Activated naive CD4-positive, alpha-beta T cell treated with anti-CD3 and anti-CD28 coated beads, Interleukin-2, amount 10 ng/mL, durations not matched to agents 7 days and 5 days (primary cell): ENCODE measurements at places on chromosomes 3 and 15.
A peak's percentile ranks its signal among the peaks of the same experiment; 100 is the strongest.

DNA sequence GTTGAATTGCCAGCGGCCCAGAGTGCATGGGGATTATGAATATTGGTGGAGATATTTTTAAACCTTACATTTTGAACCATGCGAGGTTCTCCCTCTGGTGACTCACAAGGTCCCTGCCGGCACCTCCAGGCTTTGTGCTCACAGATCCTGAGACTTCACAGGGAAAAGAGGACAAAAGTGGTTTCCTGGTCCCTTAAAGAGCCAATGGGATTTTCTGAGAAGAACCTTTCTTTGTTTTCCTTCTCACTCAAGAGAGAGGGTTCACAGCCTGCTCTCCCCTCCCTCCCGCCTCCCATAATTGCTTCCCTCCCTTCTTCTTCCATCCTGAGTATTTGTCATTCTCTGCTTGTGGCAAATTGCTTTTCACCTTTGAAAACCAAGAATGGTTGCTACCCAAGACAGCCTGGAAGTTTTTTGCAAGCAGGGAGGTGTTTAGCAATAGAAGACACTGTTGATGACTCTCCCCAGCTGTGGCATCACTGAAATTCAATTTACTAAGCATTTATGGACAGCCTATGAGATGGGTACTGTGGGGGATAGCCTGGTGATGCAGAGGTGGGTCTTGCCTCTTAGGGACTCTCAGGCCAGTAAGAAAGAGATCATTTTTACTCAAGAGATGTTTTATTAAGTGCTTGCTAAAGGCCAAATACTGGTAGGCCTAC is 76.6 kb downstream of the CPN2 start:
- no peak for DNase-seq

GRCh38 chr3:102034639-102035451 is 185.5 kb downstream of the NFKBIZ start:
- no peak for DNase-seq

GRCh38 chr3:135056733-135057310 is 261.8 kb downstream of the EPHB1 start:
- DNase-seq = no peak

DNA sequence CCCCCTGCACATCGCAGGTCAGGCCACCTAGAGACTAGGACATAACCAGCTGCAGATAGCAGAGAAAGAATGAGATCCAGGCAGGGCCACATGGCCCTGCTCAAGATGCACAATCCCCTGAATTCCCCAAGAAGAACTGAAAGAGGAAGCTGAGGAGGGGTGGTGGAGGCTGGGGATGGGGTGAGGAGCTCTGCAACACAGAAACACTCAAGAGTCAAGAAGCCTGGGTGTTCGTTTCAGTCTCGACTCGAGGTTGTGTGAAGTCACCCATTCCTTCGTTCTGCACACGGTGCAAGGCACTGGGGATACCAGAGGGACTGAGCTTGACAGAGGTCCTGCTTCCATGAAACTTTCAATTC is 62.0 kb downstream of the TLE3 start:
- peak; percentile 3 for DNase-seq

GRCh38 chr15:80607287-80607980 is 87.7 kb upstream of the ABHD17C start:
- DNase-seq = no peak

GRCh38 chr15:100714749-100715342 is 112.5 kb downstream of the ASB7 start:
- DNase-seq = no peak

DNA sequence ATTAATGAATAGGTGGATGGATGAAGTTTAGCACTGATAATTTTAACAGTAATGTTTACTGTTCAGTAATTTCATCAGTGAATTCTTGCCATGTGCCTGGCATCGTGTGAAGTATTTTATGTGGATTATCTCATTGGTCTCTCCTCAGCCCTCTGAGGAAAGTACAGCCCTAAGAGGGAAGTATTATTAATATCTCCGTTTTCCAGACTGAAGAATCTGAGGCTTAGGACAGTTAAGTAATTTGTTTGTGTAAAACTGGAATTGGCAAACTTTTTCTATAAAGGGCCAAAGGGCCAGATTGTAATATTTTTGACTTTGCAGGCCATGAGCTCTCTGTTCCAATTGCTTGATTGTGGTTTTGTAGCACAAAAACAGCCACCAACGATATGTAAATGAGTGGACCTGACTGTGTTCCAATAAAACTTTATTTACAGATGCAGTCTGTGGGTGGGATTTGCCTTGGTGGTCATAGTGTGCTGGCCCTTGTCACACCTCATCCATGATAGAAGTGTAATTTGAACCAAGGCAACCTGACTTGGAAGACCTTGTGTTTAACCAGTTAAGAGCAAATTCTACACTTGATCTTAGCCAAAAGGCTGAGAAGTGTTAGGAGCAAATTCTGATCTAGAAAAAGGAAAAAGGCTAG is 255.3 kb downstream of the FEZF2 start:
- DNase-seq = no peak

DNA sequence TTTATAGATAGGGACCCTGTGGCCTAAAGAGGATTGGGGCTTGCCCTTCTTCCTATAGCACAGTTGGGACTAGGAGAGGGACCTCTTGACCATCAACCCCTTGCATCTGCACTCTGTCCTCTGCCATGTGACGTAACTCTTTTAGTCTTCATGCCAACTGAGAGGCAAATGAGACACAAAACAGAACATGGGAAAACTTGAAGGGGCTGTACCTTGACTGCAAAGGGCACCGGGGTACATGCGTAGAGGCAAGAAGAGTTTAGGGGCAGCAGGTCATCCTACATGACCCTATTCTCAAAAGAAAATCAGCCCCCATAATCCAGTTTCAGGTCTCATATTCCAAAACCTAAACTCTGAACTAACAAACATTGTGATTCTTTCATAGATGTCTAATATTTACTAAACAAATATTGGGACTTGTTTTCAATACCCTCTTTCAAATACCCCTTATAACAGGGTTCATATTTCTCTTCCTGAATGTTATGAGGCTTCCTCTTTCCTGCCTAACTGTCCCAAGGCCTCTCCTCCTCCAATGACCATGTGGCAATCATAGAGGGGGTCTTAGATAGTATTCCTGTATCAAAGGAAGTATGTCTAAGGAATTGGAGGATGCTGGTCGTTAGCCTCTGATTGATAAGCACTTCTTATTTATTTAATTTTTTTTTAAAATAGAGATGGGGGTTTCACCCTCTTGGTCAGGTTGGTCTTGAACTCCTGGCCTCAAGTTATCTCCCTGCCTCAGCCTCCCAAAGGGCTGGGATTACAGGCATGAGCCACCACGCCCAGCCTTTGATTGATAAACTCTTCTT is 20.6 kb downstream of the ACKR2 start:
- no peak for DNase-seq

DNA sequence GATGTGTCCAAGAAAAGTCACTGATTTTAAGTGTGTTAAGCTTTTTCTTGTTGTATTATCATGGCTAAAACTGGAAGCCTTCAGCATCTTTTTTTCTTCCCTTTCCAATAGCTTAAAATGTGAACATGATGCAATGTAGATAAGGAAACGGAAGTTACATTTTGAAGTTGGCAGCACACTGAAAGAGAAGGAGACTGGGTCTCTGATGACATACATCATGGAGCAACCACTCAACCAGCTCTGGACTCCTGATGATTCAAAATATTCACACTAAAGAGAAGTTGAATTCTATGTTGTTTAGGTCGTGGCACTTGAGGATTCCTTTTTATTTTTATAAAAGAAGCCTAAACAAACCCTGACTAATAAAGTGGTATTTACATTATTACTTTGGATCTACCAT is 488.3 kb upstream of the ALCAM start:
- DNase-seq = no peak

GRCh38 chr3:48661501-48662144 is 1.1 kb downstream of the CELSR3 start:
- peak; percentile 84 for DNase-seq

DNA sequence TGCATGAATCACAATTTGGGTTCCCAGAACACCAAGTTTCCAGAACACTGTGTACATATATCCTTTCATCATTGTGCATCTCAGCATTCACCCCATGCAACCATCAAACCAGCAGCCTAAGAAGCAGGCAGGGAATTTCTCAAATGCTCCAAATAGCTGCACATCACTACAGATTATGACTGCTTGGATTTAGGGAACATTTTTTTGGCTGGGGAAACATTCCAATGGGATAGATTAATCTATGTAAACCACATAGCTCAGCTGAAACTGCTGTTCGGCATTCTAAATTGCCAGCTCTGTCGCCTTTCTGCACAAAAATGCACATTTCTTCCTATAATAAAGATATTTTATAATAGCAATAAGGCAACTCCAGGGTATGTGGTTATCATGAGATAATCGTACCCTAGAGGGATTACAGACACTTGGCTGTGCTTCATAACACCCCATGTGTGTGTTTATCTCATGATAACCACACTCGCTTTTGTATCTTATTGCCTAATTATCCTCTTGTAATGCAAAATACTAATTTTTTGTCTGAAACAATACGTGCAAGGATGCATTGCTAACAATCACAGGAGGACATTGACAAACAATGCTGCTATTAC is 483.7 kb upstream of the DPH6 start:
- no peak for DNase-seq

DNA sequence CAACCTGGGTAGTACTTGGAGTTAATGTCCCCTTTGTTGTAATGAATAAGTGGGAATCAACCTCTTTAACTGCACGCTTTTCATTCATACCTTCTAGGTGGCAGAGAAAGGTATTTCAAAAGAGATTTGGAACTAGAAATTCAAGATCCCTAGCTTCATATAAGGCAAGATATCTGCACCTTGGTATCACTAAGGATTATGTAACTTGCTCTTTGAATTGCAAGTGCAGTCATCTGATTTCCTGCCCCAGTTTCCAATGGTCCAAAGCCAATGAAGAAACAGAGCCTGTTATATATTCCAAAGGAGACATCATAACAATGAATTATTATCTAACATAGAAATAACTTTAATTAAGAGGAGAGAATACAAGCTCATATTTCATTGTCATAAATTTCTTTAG is 54.8 kb upstream of the CMSS1 start:
- DNase-seq = no peak

DNA sequence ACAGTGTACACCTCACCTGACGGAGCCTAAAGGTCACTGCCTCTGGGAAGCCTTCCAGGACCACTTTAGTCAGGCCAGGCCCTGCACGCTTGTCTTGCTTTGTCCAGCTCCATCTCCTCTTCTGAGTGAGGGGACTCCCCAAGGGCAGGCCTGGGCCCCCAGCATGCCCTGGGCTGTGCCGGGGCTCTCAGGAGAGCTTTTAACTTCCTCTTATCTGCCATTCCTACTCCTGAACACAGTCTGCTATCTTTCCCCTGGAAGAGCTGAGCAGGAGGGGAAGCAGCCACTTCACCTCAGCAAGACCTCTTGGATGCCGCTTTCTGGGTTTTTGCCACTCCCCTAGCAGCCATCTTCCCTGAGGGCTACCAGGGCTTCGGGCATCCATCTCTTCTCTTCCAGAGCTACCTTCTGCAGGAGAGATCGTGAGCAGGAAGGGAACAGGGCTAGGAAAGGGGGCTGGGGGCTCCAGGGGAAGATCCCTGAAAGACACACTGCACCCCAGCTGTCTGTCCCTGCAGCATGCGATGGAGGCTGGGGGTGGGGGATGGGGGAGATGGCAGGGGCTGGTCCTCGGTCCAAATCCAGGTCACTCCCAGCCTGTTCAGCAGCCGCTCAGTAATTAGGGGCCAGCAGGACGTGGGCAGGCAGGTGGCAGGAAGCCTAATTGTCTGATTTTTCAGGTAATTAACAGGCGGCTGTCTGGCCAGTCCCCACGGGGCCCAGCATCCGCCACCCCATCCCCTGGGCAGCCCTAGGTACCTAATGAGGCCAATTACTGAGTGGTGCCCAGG is 19.9 kb upstream of the RPL29 start:
- DNase-seq = no peak

DNA sequence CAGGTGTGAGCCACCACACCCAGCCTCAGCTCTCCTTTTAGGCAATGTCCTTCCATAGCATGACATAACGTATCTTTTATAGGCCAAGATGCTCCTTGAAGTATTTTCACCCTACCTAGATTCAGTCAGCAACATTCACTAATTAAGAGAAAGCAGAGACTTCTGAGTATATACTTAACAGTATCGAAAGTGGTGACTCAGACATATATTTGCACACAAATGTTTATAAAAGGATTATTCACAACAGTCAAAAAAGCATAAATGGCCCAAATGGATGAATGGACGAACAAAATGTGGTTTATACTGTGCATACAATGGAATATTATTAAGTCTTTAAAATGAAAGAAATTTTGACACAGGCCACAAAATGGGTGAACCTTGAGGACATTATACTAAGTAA is 108.6 kb downstream of the ZNF385D start:
- no peak for DNase-seq

DNA sequence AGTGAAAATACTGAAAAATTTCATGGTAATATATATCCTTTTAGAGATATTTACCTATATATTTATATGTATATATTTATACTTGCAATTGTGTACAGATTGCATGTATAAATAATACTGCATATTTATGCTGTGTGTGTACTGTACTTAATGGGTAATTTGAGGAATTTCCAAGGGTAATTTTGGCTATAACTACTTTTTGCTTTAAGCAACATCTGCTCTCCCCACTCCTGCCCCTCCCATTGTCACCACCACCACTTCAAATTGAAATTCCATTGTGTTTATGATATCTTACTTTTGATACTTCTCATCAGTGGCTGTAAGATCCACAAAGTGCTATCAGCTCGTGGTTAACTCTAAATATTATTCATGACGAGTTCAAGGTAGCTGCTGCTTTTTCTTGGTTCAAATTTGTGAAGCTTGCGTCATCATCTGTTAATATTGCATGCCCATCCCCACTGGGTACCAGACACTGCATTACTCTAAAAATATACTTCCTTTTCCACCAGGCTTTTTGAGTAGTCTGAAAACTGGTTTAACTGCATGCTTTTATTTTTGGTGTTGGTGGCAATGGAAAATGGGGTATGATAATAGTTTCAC is 91.7 kb upstream of the MITF start:
- DNase-seq = no peak

DNA sequence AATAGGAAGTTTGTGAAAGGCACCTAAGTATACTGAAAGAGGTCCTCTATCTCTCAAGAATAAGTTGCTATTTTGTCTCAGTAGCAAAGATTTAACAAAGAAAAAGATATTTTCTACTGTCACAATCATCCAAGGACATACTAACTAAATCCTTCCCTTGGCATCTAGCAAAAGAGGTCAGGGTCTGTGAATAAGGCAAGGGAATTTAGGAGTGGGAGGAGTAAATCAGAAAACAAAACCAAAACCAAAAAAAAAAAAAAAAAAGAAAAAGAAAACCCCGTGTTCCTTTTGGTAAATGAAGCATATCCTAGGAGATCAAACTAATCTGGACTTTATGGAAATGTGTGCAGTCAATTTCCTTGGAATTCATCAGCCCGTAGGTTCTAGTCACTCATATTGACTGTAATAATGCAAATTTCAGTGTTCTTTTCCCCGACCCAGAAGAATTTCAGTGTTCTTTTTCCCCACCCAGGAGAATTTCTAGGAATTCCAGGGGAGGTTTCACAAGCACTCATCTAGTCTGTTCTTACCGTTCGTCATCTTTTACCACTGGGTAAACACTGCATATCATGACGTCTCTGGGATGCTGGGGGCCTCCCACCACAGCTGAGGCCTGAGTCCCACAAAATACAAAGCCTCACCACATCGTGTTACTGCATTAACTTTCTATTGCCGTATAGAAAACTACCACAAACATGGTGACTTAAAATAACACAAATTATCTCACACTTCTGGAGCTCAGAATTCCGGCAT is 113.8 kb upstream of the CCDC54 start:
- no peak for DNase-seq
